Stimulated activated CD8-positive, alpha-beta memory T cell treated with anti-CD3 and anti-CD28 coated beads, Interleukin-4, amount 100 ng/mL, for 48 hours (primary cell): ENCODE measurements at places on chromosomes 11 and 22.

DNA sequence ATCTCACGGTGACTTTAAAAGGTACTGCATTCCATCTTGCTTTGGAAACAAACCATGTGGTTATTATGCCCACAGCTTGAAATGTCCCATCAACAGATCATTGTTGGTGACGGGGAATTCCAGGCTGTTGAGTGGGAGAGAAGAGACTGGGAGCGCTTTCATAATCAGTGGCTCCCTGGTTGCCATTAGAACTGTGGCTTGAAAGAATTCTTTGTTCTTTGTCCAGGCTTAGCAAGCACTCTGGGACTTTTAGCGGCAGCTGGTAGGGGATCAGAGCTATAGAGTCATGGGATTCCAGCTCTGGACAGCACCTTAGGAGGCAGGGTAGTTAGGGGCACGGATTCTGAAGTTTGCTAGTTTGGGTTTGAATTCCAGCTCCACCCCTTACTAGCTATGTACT, 22.0 kb downstream of the MMP20 start:
- DNase-seq: no peak

DNA sequence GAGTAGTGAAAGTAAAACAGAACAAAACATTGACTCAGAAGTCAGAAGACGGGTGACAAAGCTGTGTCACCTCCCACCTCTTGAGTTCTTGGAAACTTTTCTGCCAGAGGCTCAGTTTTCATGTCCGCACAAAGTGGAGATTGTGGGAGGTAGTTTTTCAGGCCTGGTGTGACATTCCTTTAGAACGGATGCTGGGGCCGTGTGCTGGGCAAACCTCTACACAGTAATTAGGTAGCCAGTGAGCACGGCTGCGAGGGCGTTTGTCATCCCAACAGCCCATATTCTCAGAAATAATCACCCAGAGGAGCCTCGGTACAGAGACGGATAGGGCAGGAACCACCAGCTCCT, 1054.4 kb downstream of the TBC1D22A start:
- DNase-seq: no peak

DNA sequence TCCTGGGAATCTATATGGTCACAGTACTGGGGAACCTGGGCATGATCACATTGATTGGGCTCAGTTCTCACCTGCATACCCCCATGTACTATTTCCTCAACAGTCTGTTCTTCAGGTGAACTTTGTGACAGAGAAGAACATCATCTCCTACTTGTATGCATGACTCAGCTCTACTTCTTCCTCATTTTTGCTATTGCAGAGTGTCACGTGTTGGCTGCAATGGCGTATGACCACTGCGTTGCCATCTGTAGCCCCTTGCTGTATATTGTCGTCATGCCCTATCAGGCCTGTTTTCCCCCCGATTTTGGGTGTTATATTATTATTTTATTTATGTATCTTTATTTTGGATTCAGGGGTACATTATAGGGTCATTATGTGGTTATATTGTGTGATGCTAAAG, 2.4 kb upstream of the OR8G1 start:
- DNase-seq: no peak

- no peak for DNase-seq
Measured at GRCh38 chr11:61602775-61603569, 22.1 kb upstream of the SYT7 start.

DNA sequence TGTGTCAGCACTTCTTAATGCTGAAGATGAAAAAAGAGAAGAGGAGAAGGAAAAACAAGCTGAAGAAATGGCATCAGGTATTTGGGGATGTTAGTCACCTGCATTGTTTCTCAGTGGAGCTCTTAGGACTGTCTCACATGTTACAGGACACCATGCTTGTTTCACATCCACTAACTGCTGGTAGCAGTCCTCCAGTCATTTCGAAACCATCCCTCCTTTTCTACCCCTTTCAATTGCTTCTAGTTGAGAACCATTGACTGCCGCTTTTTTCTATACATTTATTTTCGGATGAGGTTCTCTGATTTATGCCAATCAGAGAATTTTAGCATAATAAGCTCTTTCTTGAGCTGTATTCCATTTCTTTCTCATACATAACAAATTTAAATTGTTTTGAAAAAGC, 21.5 kb downstream of the BIRC2 start:
- no peak for DNase-seq
